Activated CD4-positive, alpha-beta T cell treated with anti-CD3 and anti-CD28 coated beads, Interleukin-2, amount 50 U/mL, for 1 hour (primary cell): ENCODE measurements at places on chromosomes 2 and 18.

DNA sequence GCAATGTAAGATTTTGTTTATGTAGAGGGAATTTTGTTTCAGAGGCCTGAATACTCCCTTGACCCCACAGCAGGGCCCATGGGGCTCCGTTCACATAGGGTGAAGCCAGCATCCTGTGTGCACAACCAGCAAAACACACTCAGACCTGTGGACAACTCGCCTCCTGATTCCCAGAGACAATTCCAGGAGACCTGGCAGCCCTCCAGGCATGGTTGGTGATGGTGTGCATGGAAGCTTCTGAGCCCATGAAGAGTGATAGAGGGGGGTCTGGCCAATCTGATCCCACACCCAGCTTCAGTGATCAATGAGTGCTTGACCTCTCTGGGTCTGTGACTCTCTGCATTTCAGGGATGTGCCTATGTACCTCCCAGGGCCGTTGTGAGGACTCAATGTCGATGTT, 91.0 kb upstream of the RAB6C start:
- DNase-seq = no peak

GRCh38 chr2:104929663-104930062, 75.7 kb downstream of the POU3F3 start:
- no peak for DNase-seq

GRCh38 chr2:202110491-202110890, 37.4 kb downstream of the KIAA2012 start:
- no peak for DNase-seq

- DNase-seq = no peak
Measured at GRCh38 chr2:181268174-181268867, 188.9 kb upstream of the ITGA4 start.

GRCh38 chr2:139214801-139215200, 434.6 kb upstream of the NXPH2 start:
- no peak for DNase-seq

DNA sequence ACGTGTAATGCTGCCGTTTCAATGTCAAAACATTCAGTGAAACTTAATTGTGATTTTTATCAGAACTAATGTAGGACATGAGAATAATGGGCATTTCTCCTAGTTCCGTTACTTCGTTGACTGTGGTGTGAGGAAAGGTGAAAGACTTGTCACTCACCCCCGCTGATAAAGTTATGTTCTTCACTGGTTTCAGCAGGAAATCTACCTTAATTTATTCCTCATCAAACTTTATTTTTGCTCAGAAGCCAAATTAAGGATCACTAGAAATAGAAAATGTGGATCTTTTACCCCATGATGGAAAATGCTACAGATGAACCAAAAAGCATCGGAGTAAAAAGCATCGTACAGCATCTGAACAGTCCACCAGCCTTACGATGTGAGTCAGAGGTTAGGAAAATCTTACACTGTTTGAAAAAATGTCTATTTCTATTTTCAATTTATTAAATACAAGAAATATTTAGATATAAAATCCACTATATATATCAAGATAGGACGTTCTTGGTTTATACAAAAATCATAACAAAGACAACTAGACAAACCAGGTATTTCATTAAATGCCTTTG, 1.0 kb upstream of the ROCK1 start:
- no peak for DNase-seq
